ENCODE measurements at places on chromosomes 16 and 17. TPM values are rescaled to one million over a fixed set of nuclear protein-coding genes. Genes with fewer than 3 reads are reported as not detected.

VAT1L gene
- total RNA-seq = not detected

DNA sequence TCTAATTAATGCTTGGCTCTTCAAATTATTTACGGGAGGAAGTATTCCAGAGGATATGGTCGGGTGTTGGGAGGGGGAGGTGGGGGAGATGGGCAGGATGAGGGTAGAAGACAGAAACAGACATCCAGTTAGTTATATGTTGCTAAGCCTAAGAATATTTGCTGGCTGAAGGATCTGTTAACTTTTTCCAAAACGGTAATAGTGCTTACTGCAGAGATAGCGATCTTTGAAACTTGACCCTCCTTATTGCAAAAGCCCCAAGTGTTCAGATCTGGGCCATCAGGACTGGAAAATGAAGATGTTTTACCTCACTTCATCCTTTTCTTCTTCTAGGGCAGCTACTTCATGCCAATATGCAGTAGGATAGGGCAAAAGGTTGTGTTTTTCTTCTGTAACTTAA is 27.0 kb upstream of the MMD start:
- no peak for DNase-seq

CRAMP1 gene
- total RNA-seq = 27.8 TPM

DNA sequence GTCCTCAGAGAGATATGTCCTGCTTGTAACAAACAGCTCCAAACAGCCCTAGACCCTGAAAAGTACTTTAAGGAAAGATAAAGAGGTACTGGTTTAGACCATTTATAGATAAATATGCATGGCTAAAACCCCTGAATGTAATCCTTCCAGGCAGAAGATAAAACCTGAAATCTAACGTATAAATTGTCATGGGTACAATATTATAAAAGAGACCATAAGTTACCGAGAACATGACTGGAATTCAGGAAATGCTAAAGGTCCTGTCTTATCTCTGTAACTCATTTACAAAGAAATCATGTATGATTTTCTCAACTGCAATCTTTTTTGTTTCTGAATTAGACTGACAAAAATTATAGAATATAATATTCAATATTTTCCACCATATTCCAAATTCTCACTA is 9.2 kb upstream of the KANSL1 start:
- DNase-seq = no peak

CACNG5 gene
- total RNA-seq = not detected

DNA sequence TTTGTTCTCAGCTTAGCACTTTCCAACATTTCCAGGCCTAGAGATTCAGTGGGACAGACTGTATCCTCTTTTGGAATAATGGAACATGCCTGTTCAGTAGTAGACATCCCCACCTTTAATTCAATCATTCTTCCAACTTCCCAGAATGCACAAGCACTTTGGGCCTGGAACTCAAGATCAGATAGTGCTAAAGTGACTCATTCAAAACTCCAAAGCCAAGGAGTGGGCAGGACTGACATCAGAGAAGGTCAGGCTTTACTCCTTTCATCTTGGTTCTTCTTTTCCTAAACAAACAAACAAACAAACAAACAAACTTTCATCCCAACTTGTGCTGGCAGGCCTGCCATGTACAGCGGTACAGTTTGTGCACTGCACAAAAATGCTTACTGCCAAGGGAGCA is 172.0 kb downstream of the AXIN2 start:
- DNase-seq = no peak

DNA sequence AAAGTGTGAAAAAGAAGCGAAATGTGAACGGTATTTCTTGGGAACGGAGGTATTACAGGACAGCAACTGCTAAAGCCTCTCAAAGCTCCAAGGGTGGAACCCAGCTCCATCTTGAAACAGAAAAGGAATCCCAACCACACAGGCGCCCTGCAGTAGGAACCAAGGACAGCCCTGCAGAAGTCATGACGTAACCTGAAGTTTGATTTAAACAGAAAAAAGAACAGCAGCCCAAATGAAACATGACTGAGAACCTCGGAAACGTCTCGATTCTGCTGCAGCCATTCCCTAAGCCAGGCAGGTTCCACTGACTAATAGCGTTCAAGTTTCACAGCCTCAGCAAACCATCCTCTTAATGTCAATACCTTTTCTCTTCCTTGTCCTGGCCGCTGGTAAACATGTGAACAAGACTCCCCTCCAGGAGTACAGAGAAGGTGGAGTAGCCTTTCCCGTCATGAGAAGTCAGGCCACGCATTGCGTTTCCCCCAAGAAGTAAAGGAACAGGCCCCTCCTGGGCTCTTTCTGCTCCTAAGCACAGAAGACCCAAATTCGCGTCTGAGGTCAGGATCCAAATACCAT is 20.1 kb downstream of the SIAH1 start:
- no peak for DNase-seq

C16orf96 gene
- 0.17 TPM for total RNA-seq

DNA sequence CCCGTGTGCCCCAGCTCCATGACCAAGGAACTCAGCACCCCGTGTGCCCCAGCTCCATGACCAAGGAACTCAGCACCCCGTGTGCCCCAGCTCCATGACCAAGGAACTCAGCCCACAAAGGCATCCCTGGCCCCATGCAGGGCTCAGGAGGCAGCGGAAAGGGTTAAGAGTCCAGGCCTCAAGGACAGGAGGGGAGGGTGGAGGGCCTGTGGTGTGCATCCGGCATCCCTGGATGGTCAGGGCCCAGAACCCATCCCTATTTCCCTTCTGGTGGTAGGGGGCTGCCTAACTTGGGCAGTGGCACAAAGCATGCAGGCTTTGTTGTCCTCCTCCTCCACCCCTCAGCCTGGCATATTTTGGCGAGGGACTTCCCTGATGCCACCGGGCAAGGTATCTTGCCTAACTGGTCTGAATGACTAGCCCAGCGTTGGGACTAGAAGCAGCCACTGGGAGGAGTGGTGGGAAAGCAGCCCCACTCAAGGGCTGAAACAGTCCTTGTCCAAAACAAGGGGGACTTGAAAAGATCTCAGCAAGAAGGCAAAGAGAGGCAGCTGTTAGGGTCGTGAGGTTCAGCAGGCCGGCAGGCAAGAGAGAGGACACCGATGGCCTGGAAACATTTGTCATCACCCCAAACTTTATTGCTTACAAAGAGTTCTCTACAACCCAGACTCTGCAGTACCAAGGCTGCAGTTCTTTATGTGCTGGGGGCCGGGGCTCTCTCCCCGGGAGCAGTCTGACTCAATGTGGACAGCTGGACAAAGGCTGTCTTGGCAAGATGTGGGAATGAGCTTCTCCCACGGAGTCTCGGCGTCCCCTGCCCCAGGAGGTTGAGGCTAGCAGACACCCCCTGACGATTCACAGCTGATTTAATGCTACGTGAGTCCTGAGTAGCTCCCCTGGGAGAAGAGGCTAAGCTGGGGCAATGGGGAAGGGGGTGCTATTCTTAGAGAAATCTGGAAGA is 902 bp upstream of the SPATA32 start:
- no peak for DNase-seq

GRCh38 chr17:4969551-4970173 is 2.0 kb upstream of the SPAG7 start:
- no peak for DNase-seq

GRCh38 chr16:27753563-27753962 is 203.6 kb downstream of the KATNIP start:
- DNase-seq = no peak

CA10 gene
- 0.20 TPM for total RNA-seq

GRCh38 chr17:21452377-21453143 is 76.4 kb downstream of the KCNJ12 start:
- DNase-seq = peak; percentile 52

DNA sequence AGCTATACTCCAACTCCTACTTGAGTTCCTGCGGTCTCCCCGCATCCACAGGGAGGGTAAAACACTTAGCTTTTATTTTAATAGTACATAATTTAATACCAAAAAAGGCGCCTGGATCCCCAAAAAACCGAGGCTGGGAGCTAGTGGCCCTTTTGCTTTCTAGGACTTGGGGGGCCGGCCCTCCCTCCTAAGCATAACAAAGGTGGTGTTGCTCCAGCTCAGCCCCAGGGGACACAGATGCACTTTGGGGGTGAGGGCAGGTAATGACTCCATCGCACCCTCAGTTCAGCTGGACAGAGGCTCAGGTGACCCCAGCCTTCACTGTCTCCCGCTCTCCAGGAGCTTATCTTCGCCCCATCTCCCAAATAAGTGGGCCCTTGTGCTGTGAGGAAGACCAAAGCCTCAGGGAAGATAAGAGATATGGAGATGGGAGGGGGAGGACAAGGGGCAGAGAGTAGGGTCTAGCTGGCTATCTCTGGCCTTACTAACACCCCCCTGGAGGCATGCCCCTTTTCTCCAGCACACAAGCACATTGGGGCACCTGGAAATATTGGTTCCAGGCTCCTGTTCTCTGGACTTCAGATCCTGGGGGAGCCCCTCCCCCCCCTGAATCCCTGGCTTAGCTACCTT is 2.8 kb upstream of the NHERF1 start:
- no peak for DNase-seq

DNA sequence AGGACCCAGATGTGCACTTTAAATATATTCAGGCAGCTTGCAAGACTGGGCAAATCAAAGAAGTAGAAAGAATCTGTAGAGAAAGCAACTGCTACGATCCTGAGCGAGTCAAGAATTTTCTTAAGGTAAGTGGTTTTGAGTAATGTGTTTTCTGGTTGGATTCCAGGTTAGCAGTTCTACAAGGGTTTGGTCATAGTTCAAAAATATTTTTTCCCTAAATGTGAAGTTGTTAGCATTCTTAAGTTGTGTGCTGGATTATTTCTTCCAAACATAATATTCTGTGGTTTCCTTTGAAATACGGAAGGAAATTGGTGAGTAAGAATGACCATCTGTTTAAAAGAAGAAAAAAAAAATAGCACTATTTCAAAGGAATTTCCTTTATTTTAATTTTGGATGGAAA is 38.4 kb downstream of the PTRH2 start:
- DNase-seq = no peak

DNA sequence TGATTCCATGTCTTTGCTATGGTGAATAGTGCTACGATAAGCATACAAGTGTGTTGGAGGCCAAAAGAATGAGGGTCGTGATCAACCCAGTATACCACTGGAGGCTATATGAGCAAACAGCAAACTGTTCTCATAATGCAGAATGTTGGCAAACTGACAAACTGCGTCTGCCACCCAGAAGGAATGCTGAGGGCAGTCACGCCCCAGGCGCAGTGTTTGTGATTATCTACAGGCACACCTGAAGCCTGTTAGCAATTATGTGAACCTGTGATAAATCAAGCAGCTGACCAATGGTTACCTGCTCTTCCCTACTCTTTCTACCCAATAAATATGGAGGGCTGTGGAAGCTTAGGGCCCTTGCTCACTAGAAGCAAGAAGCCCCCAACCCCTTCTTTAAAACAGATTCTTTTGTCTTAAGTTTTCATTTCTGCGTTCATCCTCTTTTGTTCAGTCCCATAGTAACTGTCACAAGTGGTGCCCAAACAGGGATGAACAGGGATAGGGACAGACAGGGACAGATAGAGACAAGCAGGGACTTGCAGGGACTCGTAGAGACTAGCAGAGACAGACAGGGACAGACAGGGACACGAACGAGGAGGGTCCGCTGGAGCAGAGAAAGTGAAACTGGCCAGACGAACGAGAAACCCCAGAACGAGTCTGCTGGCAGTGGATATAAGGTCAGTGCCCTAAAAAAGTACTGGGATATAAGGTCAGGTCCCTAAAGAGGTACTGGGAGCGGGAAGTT is 25.1 kb downstream of the CD300LG start:
- DNase-seq = no peak

GRCh38 chr17:45313421-45313771 is 3.4 kb downstream of the MAP3K14 start:
- DNase-seq = no peak

DNA sequence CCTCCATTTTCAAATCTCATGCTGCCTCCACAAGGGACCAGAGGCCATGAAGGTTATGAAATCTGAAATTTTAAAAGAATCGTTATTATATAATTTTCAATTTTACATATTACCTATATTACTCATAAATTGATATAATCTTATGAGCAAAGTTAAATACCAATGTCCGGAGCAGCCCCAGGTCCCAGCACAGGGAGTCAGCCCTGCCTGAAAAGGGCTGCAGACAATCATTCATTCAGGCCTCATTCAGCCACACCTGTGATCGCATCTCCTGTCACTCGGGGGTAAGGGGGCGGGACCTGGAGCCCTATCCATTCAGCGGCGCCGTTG is 172.5 kb downstream of the AHSP start:
- DNase-seq = no peak

GRCh38 chr16:48559462-48560211 is 50.3 kb downstream of the N4BP1 start:
- DNase-seq = no peak

GRCh38 chr16:3656491-3657468 is 2.3 kb downstream of the DNASE1 start:
- DNase-seq = no peak

GRCh38 chr16:19436540-19436939 is 18.9 kb downstream of the TMC5 start:
- DNase-seq = no peak

CEP295NL gene
- not detected for total RNA-seq

CDK5R1 gene
- 8.4 TPM for total RNA-seq

MAP2K6 gene
- 11.7 TPM for total RNA-seq

GRCh38 chr16:49399594-49400364 is 26.2 kb downstream of the C16orf78 start:
- DNase-seq = no peak

DNA sequence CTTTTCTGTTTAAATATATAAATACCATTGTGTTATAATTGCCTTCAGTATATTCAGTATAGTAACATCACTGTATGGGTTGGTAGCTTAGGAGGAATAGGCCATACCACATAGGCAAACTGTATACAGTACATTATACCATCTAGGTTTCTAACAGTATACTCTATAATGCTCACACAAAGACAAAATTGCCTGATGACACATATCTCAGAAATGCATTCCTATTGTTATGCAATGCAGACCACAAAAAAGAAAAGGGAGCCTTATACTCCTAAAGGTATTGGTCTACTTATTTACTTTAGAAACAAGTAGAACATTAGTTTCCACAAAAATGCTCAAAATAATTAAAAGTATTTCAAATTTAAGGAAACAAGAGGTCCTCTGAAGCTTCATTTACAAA is 47.9 kb downstream of the SETD6 start:
- DNase-seq = no peak

ZNF23 gene
- total RNA-seq = 9.6 TPM

DNA sequence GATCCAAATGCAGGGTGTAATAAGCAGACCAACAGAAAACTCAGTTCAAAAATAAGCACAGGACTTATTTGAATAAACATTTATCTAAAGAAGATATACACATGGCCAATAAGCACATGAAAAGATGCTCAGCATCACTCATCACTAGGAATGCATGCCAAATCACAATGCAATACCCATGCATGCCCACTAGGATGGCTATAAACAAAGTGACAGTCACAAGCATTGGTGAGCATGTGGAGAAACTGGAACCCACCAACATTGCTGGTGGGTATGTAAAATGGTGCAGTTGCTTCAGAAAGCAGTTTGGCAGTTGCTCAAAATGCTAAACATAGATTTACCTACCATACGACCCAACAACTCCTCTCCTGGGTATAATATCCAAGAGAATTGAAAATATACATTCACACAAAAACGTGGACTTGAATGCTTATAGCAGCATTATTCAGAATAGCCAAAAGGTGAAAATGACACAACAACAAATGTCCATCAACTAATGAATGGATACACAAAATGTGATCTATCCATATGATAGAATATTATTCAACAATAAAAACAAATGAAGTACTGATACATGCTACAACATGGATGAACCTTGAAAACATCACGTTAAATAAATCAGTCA is 20.1 kb downstream of the UBE2O start:
- no peak for DNase-seq

GRCh38 chr16:85125570-85126393 is 13.5 kb upstream of the CIBAR2 start:
- DNase-seq = no peak

NDUFAB1 gene
- 65.0 TPM for total RNA-seq

Data from activated naive CD8-positive, alpha-beta T cell treated with anti-CD3 and anti-CD28 coated beads, Interleukin-2, amount 10 ng/mL, durations not matched to agents 7 days and 5 days (primary cell).